Esophagus mucosa (tissue), 1 donor: ENCODE measurements at places on chromosomes 16 and 17.

GRCh38 chr17:77189148-77189547 lies 48.4 kb downstream of the SEC14L1 start:
- ATAC-seq = no peak

DNA sequence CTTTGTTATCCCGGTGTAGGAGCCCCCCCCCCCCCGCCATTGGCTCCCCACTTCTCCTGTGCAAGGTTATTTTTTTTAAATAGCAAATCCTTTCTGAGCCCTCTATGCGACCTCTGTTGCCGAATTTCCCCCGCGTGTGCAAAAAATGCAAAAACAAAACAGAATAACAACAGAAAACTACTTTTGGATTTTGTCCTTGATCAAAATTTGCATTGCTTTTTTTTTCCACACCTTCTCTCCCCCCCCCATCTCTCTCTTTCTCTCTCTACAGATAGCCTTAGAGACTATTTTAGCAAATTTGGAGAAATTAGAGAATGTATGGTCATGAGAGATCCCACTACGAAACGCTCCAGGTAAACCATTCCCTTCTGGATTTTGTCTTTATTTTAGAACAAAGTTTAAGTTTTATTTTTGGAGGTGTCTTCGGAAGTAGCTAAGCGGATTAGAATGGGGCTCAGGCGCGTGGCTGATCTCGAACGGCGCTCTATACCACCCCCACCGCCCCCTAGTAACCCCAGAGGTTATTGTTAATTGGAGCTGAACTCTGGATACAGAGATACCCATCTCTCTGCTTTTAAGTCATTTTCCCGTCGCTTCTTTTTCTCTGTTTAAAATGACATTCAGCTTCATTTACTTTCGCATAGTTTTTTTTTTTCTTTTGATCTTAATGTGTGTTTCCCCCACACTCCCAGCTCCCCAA lies 1.0 kb downstream of the MSI2 start:
- no peak for ATAC-seq

DNA sequence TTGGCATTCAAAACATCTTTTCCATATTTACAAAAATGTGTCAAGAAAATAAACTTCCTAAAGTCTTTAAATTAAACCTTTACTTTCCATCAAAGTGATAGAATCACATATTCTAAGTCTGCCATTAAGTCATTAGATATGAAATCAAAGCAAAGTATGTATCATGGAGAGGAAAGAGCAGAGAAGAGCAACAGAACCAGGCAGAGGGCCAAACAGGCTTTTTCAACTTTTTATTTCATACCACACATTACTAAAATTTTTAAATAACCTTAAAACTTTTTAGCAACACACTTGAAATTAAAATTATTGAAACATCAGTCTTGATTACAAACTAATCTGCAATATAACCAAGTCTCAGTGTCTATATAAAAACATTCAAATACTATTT lies 13.8 kb downstream of the SIAH1 start:
- ATAC-seq = no peak

DNA sequence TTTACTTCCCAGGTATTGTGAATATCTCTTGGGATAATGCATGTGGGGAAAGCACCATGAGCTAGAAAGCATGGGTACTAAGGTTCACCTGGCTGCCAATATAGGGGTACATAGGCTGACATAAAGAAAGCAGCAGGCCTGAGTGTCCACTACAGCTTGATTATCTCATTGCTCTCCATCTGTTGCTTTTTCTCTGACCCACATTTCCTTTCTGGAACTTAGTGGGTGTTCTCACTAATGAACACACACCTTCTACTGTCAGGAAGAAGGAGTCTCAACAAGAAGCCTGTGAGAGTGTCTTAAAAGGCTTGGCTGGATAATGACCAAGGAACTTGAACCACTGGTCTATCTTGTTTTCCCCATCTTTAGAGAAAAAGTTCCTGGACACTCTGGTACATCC lies 62.5 kb downstream of the CA10 start:
- no peak for ATAC-seq

- peak; percentile 61 for ATAC-seq
Measured at GRCh38 chr16:19400711-19401110, 17.0 kb upstream of the TMC5 start.

GRCh38 chr17:50027172-50027880 lies 28.6 kb upstream of the ITGA3 start:
- peak; percentile 88 for ATAC-seq

GRCh38 chr16:89308391-89309333 lies 91.2 kb downstream of the ZNF778 start:
- ATAC-seq = no peak

DNA sequence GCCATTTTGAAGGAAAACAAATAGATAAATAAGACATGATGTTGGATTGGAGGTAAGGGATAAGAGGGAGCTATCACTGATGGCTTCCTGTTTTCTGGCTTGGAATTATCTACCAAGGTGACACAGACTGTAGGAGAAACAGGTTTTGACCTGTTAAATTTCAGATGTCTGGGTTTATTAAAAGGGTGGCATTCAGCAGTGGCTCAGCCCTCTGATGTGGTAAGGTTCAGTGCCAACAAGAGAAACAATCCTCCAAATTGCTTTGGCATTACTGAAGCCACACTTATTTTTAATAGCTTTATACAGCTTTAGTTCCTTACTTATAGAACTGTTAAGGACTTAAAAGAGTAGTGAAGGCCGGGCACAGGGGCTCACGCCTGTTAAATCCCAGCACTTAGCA lies 37.0 kb upstream of the AKAP1 start:
- peak; percentile 49 for ATAC-seq

DNA sequence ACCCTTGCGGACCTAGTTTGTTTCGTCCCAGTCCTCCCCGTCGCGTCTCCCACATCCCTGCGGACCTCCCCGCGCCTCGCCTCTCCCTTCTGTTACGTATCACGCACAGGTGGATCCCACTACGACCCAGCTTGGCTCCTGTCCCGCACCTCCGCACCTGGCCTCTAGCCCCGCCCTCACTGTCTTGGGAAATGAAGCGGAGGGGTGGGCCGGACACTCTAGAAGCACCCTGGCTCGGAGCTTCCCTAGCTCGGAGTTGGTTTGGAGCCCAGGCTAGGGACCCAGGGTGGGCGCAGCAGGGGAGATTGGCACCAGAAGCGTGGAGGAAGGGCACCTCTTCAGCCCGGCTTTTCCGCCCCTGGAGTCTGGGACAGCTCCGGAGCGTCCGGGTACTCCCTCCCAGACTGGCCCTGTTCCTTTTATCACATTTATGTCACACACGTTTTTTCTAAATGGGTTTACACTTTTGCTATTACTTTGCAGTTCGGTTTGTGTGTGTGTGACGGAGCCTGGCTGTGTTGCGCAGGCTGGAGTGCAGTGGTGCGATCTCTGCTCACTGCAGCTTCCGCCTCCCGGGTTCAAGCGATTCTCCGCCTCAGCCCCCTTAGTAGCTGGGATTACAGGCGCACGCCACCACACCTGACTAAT lies 1.4 kb upstream of the CEMP1 start:
- ATAC-seq = peak; percentile 43
